ENCODE measurements at places on chromosomes 12 and 14.
A peak's percentile ranks its signal among the peaks of the same experiment; 100 is the strongest.

GRCh38 chr14:59897757-59898383 lies 22.1 kb upstream of the LRRC9 start:
- peak; percentile 31 for DNase-seq

GRCh38 chr12:126535971-126536370 lies 1470.7 kb downstream of the AACS start:
- no peak for DNase-seq

DNA sequence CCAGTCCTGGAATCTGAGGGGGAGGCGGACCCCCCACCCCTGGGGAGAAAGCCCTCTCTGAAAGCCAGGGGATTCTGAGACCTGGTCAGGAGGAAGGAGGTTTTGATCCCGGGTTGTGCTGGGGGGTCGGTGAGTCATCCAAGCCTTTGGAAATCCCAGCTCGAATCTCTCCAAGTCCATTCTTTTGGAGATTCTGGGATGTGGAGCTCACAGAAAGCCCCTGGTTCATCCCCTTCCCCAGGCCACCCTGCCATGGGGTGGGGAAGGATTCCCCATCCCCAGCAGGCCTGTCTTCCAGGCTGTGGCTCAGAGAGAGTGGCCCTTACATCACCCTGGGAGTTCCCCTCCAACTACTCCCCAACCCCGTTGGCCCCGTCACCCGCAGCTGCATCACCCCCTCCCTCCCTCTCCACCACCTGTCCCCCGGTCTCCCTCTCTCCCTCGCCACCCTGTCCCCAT lies 14.3 kb downstream of the EXOC3L4 start:
- DNase-seq, result no peak

DNA sequence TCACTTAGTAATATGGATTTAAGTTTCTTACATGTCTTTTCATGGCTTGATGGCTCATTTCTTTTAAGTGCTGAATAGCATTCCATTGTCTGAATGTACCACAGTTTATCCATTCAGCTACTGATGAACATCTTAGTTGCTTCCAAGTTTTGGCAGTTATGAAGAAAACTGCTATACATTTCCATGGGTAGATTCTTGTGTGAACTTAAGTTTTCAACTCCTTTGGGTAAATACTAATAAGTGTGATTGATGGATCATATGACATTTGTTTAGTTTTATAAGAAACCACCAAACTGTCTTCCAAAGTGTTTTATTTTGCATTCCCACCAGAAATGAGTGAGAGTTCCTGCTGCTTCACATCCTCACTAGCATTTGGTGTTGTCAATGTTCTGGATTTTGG lies 119.2 kb downstream of the NAV3 start:
- DNase-seq, result no peak

GRCh38 chr12:24911271-24911791 lies 37.6 kb downstream of the BCAT1 start:
- DNase-seq, result no peak

DNA sequence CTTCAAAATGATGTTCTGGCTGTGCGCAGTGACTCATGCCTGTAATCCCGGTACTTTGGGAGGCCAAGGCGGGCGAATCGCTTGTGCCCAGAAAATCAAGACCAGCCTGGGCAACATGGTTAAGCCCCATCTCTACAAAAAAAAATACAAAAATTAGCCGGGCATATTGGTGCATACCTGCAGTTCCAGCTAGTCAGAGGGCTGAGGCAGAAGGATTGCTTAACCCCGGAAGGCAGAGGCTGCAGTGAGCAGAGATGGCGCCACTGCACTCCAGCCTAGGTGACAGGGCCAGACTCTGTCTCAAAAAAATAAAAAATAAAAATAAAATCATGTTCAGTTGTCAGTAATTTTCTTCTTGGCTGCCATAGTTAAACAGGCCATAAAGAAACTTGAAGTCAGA lies 245.9 kb upstream of the USP15 start:
- no peak for DNase-seq

DNA sequence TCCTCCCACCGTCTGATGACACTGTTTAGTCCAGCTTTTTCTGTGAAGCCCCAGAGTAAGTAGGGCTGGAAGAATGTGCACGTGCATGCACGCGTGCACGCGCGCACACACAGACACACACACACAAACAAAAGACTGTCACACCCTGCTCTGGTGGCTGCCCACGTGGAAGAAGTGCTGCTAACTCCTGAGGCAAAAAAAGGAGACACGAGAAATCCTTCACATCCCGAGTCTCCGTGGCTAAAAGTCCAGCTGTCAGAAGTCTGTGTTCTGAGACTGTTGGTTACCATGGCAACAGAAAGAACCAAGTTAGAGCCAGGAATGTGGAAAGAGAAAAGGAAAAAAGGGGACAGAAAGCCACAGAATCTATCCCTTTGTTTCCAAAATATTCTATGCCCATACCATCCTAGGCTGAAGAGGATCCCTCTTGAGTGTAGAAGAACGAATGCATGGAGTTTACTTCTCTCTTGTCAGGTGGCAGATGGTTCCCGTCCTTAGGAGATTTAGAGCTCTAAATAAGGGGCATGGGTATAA lies 1.6 kb upstream of the C12orf71 start:
- DNase-seq, result no peak

- DNase-seq, result no peak
Measured at GRCh38 chr12:76444408-76444984, 96.3 kb upstream of the BBS10 start.

DNA sequence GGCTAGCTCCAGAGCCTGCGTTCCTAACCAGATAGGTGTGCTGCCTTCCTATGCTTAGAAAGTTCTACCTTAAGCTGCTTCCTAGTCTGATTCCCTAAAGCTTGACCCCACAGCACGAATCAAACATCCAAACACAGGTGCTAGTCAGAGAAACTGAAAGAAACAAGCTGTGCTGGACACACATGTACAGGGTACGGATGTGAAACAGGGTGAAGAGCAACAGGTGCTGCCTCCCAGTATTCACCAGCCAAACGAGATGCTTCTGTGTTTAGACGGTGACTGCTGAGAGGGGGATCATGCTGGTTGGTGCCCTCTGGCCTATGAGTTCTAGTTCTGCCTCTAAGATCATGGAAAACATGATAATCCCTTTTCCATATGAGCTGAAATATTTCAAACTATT lies 105.3 kb downstream of the GRIP1 start:
- DNase-seq, result no peak

DNA sequence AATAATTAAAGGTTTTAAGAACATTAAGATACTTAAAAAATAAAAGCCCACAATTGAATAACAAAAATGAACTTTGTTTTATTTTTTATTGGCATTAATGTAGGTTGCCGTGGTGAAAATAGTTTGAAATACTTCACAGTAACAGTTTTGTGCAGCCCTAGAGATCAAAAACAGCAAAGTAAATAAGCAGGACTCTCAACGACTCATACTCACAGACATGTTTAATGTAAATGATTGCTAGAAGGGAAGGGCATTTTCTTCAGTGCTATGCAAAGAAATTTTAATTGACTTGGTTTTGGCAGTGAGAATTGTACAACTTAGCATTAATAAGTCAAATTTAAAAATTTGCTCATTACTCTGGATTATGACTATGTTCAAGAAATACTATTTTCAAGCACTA lies 16.0 kb downstream of the TRMT5 start:
- no peak for DNase-seq

DNA sequence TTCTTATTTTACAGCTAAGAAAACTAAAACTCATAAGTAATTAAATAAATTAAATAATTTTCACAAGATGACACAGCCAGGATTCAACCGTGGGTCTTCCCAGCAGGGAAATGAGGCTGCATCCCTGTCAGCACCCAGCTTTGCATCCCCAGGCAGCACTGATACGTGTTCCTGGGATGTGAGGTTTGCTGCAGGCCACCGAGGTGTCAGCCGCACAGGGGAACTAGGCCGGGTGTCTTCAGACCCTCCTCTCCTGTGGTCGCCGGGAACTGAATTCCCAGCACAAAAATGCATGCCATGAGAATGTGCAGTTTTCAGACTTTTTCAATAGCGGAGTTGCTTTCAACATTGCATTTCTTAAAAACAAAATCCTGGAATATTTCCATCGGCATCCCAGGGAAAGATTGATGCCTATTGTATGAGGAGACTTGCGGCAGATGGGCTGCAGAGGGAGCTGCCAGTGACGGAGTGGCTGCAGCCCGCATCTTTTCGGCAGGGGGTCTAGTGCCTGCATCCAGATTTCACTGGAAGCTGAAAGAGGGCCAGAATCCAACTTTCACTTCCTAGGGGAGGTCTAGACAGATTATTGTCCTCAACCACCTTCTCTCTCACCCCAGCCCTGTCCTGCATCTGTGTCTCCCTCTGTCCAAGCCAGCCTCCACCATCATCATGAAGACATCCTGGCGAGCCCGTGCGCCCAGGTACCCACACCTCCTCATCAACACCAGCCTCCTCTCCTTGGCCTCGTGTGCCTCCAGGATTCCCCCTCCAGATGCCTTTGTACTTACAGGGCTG lies 12.6 kb downstream of the LRTM2 start:
- DNase-seq, result no peak

DNA sequence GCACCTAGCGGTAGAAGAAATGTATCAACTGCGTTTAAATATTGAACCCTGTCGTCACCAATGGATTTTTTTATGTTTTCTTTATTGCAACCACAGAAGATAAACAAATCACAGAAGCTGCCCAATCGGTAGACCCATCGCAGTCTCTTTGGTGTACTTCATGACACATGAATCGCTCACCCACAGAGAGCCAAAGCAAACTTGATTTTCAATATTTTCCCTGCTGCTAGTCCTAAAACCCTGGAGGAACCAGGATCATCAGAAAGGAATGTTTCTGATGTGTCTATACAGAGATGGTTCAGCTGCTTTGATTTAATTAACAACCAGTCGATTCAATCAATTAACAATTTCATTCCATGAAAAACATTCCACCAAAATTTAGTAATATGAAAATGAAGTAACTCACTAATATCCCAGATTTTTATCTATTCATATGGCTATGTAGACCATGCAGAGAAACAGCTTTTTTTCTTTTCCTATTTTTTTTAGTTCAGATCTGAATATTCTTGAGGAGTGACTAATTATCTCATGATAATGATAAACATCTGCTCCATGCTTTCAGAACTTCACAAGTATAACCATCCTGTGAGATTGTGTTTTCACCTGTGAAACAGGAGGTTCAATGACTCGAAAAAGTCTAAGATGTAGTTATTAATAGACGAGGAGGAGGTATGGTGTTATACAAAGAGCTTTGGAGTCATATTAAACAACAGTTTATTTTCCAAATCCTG lies 46.1 kb downstream of the DIO2 start:
- no peak for DNase-seq

- no peak for DNase-seq
Measured at GRCh38 chr12:46965137-46965536, 114.3 kb upstream of the PCED1B start.

DNA sequence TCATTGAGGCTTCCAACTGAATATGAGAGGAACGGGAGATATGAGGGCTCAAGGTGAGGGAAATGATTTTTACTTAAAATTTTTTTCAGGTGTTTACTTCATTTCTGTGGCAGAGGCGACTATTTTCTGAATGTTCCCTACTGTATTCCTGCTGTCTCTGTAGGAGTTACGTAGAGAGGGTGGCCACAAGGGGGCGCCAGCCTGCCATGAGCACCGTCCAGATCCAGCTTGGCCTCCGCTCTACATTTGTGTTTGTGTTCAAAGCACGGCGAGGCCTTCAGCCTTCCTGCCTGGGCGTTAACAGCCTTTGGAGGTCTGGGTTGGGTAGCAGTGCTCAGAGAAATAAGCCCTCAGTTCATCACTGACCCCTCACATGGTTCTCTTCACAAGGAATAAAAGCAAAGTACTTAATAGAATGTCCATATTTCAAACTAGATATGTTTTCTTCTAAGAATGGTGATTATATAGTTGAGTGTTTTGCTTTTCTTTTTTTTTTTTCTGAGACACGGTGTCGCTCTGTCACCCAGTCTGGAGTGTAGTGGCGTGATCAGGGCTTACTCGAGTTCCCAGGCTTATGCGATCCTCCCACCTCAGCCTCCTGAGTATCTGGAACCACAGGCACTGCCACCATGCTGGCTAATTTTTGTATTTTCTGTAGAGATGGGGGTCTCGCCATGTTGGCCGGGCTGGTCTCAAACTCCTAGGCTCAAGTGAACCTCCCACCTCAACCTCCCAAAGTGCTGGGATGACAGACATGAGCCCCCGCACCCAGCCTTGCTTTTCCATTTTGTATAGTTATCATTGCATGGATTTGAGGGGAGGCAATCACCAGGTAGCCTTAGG lies 22.3 kb downstream of the CKB start:
- peak; percentile 64 for DNase-seq

GRCh38 chr12:121455766-121456420 lies 56.0 kb downstream of the RNF34 start:
- DNase-seq, result no peak

GRCh38 chr14:103109535-103110441 lies 13.5 kb upstream of the TNFAIP2 start:
- no peak for DNase-seq

DNA sequence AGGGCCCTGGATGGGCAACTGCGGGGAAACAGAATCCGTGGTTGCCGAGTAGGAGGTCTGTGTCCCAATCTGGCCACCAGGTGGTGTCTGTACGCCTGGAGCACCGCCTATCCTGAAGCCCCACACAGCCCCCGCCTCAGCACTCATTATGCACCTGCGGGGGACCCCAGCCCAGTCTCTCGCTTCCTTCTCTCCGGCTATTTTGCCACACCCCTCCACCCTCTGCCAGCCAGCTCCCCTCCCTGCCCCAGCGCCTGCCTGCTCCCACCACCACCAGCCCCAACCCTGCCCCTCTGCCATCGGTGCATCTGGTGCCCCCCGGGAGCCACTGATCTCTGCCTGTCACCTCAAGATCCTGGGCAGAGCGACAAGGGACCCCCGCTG lies 2.2 kb upstream of the NXPH4 start:
- no peak for DNase-seq

GRCh38 chr12:117284140-117284539 lies 77.3 kb downstream of the NOS1 start:
- no peak for DNase-seq

- DNase-seq, result no peak
Measured at GRCh38 chr12:124703856-124704255, 136.4 kb upstream of the NCOR2 start.

- DNase-seq, result no peak
Measured at GRCh38 chr12:90023207-90023900, 314.7 kb upstream of the ATP2B1 start.

- no peak for DNase-seq
Measured at GRCh38 chr14:90140298-90140955, 78.6 kb downstream of the KCNK13 start.

GRCh38 chr12:4909734-4910501 lies at the start of gene KCNA1:
KCNA1 (plus strand) TSS chr12:4909905; CDS start chr12:4911379, 1,474 bp downstream.
- no peak for DNase-seq

DNA sequence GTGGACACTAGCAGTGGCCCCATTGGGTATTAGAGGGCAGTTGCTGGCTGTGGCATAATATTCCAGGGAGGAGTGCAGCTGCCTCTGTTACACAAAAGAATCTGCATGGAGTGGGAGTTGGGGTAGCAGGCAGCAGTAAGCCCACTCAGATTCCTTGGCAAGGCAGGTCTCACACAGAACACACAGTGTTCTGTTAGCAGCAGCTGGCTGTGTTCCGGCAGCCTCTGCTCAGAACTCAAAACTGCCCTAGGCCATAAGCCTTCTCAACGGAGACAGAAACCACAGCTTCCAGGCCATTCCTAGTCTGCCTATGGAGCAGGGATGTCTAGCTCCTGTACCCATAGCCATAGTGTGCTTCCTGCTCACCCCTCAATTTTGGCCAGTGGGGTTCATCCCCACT lies 1085.4 kb downstream of the SLC6A15 start:
- DNase-seq, result no peak
